Activated CD8-positive, alpha-beta memory T cell treated with anti-CD3 and anti-CD28 coated beads for 36 hours (primary cell): ENCODE measurements at places on chromosomes 13 and 19. TPM values are rescaled to one million over a fixed set of nuclear protein-coding genes. Genes with fewer than 3 reads are reported as not detected.

The RPS19 gene
- total RNA-seq: 3,062 TPM

The TMEM221 gene
- total RNA-seq: not detected

The ONECUT3 gene
- not detected for total RNA-seq

The ACTMAP gene
- total RNA-seq: 9.2 TPM

The SETDB2 gene
- 11.2 TPM for total RNA-seq
